DMS53 (cell line): ENCODE measurements at places on chromosomes 1 and 21.

DNA sequence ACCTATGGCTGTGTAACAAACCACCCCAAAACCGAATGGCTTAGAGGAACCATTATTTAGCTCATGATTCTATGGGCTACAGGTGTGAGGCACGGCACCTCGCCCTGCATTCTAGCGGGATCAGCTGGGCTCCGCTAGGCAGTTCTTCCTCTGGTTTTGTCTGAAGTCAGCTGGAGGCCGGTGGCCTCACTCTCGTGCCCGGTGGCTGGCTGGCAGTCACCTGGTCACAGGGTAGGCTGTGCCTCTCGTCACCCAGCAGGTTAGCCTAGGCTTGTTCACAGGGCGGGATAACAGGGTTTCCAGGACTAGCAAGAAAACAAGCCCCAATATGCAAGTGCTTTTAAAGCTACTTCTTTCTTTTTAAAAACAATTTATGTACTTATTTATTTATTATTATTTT, 16.3 kb upstream of the AGPAT3 start:
- no peak for DNase-seq

DNA sequence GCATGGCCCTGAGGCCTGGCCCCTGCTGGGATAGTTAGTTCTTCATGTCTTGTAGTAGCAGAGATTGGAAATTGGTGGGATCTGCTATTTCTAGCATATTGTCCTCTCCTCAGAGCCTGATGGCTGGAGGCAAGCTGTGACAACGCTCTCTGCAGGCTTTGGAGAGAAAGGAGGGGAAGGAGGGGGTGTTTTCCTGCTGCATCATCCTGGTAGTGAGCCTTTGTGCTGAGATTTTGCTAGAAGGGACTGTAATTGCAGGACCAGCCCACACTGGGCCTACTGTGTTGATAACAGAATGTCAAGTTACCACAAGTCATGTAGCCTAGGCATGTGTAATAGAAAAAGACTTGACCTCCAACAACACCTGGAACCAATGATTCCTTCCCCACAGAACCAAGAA, 351.0 kb downstream of the SIPA1L2 start:
- no peak for DNase-seq

DNA sequence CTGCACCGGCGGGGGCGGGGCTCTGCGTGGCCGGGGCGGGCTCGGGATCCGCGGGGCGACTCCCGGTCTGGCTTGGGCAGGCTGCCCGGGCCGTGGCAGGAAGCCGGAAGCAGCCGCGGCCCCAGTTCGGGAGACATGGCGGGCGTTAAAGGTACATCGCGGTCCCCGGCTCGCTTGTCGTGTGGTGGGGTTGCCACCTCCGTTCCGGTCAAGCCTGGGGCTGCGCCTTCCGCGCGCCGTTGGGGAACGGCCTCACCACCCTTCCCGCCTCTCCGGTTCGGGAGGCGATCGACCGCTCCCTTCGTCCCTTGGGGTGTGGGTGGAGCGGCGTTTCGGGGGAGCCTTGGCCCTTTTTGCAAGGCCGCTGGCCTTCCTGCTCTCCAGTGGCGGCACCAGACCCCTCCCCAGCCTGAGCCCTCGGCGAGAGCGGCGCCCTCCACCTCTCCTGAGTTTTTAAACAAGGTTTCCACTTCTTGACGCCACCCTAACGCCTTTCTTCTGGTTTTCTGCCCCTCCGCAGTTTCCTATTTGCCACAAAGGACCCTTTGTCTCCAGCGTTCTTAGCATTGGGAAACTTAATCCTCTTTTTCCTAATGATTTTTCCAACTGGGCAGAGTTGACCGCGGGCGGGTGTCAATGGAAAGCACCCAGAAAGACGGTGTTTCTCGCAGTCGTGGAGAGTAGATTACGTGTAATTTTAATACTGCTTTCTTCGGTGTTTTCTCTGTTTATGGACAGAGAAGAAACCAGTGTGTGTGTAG, at the start of the genes LEPR and LEPROT:
TSS of gene LEPR (plus strand) at position 79 of the 761 bp plus-strand sequence. CDS start 144,898 bp downstream, outside the sequence.
TSS of gene LEPROT (plus strand) at position 79 of the 761 bp plus-strand sequence. CDS start at position 136, 57 bp downstream.
- peak; percentile 100 for DNase-seq

DNA sequence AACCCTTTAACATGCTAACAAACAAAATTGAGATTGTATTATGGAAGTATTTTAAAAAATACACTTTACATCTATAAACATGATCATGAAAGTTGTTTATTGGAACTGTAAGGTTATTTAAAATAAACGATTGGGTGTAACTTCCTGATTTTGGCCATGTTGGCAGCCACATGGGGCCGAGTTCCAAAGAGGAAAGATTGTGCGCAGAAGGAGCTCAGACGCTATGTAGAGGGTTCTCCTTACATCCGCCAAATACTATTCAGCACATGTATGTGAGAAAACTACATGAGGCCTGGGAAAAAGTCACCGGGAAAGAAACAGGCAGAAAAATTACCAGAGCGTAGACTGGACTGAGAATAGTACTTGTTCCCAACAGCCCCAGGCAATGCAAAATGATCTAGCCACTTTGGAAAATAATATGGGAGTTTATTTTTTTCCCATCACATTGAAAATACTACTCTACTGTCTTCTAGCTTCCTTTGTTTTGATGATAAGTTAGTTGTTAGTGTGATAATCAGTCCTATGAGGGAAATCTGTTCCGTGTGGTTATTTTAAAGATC, 35.7 kb upstream of the B3GALT2 start:
- DNase-seq: no peak

GRCh38 chr1:54385727-54386022, 20.5 kb downstream of the SSBP3 start:
- DNase-seq: no peak

DNA sequence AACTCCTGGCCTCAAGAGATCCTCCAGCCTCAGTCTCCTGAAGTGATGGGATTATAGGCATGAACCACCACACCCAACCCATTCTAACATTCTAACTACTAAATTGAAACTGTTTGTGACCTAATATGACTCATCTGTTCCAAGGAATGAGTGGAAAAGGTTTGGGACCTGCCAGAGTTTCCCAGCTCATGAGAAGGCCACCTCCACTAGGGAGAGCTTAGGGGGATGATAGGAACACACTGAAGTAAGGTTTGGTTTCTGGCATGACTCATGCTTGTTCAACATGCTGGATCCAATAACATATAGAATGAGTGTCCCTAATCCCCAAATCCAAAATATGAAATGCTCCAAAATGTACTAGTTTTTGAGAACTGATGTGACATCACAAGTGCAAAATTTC, 18.9 kb upstream of the SCAF4 start:
- DNase-seq: no peak

DNA sequence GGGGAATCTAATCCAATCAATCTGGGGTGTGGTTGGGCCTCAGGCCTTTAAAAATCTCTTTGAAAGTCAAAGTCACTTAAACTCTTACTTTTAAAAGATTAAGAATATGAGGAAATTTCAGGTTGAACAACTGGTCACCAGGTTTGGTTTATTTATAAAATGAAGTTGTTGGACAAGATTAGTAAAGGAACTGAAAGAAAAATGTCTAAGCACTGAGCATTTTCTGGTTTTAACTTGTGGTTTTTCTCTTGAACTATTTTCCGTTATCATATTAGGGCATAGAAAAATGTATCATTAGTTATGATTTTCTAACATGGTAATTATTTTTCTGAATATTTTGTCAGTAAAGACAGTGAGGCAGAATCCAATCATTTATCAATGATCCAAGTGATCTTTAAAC, 49.6 kb downstream of the RGS2 start:
- DNase-seq: no peak

GRCh38 chr1:53634571-53634979, 104.4 kb downstream of the GLIS1 start:
- no peak for DNase-seq
